ENCODE measurements at places on chromosomes 12 and 14.

DNA sequence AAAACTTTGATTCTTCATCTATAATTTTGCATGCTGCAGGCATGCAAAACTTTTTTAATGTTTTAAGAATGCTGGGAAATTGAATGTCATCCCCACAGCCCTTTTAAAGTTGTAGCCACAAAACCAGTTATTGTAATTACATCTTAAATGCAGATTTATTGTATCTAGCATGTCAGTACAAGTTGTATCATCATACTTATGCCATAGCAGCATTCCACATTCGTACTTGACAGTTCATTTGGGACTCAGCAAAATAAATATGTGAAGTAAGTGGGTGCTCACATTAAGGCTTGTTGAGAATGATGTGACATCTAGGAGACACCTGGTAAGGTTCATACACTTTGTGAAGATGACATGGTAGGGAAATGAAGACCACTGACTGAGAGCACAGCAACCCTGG lies 44.0 kb upstream of the GZMB start:
- no peak for DNase-seq

GRCh38 chr14:27553790-27554189 lies 956.0 kb upstream of the NOVA1 start:
- no peak for DNase-seq

DNA sequence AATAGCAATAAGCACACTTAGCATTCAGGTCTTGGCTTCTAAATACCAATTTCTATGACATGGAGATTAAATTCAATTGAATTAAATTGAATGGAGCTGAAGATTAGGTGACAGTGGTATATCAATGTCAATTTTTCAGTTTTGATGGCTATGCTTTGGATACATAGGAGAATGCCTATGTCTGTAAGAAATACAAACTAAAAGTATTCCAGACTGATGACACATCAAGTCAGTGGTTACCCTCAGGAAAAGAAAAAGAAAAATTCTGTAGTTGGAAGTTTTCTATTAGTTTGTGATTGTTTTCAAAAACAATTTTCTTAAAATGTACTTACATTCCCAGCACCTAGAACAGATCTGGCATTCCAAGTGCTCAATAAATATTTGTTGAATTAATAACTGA lies 4.9 kb upstream of the DCAF4 start:
- no peak for DNase-seq

DNA sequence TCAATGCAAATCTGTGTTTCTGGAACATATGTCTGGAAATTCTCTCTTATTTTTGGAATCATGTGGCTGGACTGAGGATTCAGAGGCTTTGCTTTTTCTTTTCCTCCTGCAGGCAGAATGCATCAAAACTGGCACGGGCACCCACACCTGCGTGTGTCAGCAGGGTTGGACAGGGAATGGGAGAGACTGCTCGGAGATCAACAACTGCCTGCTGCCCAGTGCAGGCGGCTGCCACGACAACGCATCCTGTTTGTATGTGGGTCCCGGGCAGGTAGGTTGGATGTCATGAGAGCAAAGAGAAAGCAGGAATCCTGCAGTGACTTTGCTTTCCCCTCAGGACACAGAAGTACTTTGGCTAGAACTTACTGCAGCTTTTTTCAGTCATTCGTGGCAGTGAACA lies 90.3 kb downstream of the STAB2 start:
- no peak for DNase-seq

DNA sequence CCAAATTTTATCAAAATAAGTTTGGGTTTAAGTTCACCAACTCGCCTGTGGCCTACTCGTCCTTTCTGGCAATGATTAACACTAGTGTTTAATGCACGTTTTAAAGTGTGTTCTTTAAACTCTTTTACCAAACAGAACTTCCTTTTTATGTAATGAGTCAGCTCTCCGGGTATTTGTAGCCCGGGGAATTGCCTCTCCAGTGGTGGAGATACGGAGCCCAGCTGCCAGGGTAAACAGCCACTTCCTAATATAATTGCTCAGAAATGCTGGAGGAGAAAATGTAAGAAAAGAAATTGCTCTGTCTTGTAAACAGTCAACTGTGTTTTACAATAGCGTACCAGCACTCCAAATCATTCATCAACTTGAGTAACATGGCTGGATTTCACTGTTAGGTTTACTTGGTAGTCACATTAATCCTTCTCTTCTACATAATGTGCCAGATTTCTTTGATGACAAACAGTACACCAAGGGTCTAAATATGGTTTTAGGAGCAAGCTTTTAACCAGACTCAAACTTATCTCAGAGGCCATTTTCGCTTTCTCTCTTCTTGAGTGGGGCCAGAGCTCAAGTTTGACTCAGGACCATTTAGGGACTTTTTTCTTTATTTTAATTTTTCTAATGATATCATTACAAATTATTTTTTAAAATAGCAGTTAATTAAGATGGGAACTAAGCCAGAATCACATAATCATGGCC lies 101.2 kb upstream of the SLC38A2 start:
- no peak for DNase-seq

- DNase-seq: no peak
These were observed 14.5 kb upstream of the CCND2 start for GRCh38 chr12:4259099-4259498.

DNA sequence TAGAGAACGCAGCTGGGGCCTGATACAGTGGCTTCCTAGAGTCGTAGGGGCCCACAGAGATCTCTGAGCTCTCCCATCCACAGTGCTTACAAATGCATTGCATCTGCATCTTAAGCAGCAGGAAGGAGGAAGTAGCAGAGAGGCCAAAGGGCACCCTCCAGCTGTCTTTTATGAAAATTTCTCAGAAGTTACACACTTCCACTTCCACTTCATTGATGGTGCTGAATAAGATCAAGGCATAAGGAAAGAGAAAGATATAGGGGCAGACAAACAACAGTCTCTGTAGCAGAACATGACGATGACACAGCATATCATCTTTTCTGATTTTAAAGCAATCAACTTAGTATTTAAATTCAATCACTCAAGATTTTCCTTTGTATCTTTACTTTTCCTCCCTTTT lies 51.6 kb upstream of the ABCC9 start:
- DNase-seq: no peak

DNA sequence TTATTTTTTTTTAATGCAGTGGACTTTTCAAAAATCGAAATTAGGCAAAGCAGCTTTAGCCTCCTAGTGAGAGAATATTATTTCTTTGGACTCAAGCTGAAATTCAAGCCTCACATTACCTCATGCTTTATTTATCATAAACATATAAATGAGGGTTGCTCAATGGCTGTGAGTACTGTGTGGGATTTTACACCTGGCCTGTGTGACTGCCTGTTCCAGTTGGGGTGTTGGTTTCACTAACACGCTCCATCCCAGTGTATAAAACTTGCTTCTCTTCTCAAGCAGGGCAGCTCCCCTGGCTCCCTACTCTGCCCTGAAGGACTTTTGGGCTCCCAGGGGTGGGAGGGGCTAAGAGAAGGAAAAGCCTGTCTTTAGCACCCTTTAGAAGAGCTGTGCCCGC lies 15.0 kb downstream of the ANKLE2 start:
- no peak for DNase-seq

GRCh38 chr12:132631666-132632065 lies 13.1 kb downstream of the P2RX2 start:
- no peak for DNase-seq

- DNase-seq: no peak
These were observed 34.5 kb downstream of the RTN1 start for GRCh38 chr14:59836116-59836515.

DNA sequence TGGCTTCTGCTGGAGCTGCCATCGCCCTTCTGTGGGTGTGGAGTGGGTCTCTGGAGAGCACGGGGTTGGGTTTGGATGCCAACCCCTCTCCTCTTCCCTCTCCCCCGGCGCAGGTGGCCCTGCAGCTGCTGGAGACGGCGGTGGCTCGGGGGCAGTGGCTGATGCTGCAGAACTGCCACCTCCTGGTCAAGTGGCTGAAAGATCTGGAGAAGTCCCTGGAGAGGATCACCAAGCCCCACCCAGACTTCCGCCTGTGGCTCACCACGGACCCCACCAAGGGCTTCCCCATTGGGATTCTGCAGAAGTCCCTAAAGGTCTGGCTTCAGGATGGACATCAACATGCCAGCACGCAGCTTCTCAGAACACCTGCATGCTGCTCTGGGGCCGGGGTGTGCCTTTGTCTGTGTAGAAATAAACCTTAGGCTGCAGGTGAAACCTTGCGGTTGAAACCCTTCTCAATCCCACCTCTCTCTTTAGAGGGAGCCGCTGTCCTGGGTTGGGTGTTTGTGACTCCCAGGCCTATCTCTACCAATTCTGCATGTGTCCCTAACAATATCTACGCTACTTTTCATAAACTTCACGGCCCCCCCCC lies 44.3 kb downstream of the CCDC92 start:
- no peak for DNase-seq

DNA sequence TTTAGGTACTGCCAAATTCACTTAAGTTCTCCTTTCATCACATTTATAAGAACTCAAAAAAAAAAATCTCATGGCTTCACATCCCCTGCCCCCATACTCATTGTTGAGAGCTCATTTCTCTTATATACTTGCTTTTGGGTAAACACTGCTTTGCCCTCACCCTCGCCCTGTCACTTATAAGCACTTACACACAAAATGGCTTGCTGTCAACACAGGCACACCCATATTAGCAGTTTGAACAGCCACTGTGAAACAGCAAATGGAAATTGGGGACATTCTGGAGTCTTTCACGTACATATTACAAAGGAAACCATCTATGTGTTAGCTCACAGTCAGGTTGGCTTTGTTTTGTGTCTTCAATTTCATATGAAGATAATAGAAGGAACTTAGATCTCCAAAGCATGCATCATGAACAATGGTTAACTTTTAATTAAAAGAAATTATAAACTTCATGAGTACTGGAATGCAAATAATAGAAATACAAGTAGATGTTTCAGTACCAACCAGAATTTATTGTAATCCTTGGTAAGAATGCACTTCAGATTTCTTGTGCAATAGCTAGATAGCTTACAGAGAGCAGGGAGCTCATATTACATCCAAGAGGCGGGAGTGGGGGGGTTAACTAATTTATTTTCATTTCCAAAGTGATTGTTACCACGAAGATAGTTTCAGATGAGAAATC lies 272.2 kb downstream of the ALG10B start:
- DNase-seq: no peak

DNA sequence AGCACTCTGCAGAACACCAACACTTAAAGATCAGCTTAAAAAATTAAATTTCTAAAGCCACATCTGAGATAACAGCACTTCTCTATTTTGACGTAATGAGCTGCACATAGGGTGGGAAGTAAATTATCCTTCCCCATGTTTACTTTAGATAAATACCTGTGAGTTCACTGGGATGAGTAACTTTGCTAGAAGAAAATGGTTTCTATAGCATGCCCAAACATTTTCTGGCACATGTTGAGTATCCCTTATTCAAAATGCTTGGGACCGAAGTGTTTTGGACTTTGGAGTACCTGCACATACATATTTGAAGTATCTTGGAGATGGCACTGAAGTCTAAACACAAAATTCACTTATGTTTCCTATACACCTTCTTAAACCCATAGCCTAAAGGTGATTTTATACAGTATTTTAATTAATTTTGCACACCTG lies 6.6 kb downstream of the SLC38A2 start:
- no peak for DNase-seq

- DNase-seq: no peak
These were observed 201.2 kb downstream of the DAD1 start for GRCh38 chr14:22387776-22388241.

- no peak for DNase-seq
These were observed 100.5 kb downstream of the ZNF664 start for GRCh38 chr12:124073356-124074035.

DNA sequence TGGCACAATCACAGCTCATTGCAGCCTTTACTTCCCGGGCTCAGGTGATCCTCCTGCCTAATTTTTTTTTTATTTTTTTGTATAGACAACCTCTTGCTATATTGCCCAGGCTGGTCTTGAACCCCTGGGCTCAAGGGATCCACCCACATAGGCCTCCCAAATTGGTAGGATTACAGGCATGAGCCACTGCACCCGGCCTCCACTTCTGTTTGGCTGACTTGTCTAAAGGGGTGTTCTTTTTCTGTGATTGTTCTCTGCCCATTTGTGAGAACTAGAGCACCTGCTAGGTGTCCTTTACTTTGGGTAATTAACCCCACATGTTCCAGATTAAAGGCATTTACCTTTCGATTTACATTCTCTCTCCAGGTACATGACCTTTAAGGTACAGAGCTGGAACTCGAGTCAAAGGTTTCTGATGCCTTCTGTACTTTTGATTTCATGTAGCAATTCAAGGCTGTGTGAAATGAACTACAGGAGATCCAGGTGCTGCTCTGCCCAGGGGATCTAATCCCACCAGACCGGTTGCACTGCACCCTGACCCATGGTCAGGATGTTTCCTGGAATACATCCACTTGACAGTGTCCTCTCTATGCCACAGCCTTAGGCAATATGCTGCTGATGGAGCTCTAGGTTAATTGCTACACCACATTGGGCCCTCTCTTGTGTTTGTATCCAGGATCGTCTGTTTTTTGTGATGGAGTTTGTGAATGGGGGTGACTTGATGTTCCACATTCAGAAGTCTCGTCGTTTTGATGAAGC lies 163.6 kb downstream of the PRKCH start:
- DNase-seq: no peak

- DNase-seq: no peak
These were observed 19.5 kb downstream of the FBXL14 start for GRCh38 chr12:1574865-1575259.

DNA sequence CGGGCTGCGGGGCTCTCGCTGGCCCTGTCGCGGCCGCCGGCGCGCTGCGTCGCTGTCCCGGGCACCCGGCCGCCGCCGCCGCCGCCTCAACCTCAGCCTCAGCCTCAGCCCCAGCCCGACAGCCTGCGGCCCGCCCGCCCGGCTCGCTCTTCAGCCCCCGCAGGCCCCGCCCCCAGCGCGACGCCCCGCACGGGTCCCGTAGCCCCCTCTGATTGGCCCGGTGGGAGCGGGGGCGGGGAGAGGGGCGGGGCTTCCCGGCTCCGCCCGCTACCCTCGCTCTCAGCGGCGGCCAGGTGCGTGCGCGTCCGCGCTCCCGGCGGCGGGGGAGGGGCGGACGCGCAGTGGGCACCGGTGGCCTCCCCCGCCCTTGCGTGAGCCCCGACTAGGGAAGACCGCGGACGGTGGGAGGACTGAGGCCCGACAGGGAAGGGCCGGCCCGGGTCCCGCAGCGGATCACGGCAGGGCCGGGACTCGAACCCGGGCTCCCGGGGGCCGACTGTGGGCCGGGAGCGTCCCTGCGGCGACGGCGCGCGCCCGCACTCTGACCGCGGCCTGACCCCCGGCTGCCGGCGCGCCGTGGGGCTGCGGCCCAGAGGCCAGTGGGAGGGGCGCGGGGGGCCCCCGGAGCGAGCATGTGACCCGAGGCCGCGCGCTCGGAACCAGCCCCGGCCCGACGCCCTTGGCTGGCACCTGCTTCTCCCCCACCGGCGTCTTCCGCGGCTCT lies at the start of gene PPP1R13B:
PPP1R13B (minus strand) TSS at position 125 of the 724 bp plus-strand sequence. CDS start 268 bp downstream, outside the sequence.
- DNase-seq: peak; percentile 94

DNA sequence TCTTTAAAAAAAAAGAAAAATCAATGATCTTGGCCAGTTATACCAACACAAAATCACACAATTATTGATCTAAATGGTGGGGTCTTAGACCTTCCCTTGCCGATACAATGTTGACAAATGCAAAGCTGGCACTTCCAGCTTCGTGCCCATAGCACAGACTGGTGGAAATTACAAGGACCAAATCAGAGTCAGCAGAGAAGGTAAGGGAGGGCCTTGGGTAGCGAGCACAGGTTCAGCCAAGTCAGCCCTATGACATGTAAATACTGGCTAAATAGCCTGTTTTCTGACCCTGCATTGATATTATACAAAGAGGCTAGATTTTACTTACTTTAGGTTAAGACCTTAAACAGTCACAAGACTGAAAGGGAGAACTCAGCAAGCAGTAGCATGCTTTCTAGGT lies 30.3 kb upstream of the WDR89 start:
- DNase-seq: no peak

- no peak for DNase-seq
These were observed 27.5 kb downstream of the TESPA1 start for GRCh38 chr12:54956818-54957641.
